Smooth muscle cell of trachea (primary cell): ENCODE measurements at places on chromosomes 6 and 20. TPM values are rescaled to one million over a fixed set of nuclear protein-coding genes. Genes with fewer than 3 reads are reported as not detected.

Gene KIFC1
- total RNA-seq: 1.8 and 36.2 TPM in 2 replicates

Gene NHLRC1
- 4.7 and 5.6 TPM in 2 replicates for total RNA-seq

Gene CD93
- 1.0 TPM in 1 of 2 replicates, not detected in the other for total RNA-seq

Gene LY6G6C
- total RNA-seq: not detected in 2 replicates

Gene C6orf163
- 2.2 and 2.5 TPM in 2 replicates for total RNA-seq

Gene ISM1
- under 0.01 TPM in 1 of 2 replicates, not detected in the other for total RNA-seq

Gene APMAP
- total RNA-seq: 117 and 121 TPM in 2 replicates

Gene CAPN11
- 0.15 and 0.33 TPM in 2 replicates for total RNA-seq

Gene EBF4
- 0.15 and 0.99 TPM in 2 replicates for total RNA-seq

Gene DNAJC5
- 54.8 and 77.4 TPM in 2 replicates for total RNA-seq
